ENCODE measurements at places on chromosomes 3 and 15. TPM values are rescaled to one million over a fixed set of nuclear protein-coding genes. Genes with fewer than 3 reads are reported as not detected.

GRCh38 chr3:96183871-96184270, 630.5 kb upstream of the EPHA6 start:
- no peak for DNase-seq
- no peaks in the 10 kb centered on the region for H3K4me1 ChIP-seq
- no peaks in the 10 kb centered on the region for H3K27me3 ChIP-seq
- no peak overlapping the region for H3K4me3 ChIP-seq
- no peaks in the 10 kb centered on the region for H3K36me3 ChIP-seq

DNA sequence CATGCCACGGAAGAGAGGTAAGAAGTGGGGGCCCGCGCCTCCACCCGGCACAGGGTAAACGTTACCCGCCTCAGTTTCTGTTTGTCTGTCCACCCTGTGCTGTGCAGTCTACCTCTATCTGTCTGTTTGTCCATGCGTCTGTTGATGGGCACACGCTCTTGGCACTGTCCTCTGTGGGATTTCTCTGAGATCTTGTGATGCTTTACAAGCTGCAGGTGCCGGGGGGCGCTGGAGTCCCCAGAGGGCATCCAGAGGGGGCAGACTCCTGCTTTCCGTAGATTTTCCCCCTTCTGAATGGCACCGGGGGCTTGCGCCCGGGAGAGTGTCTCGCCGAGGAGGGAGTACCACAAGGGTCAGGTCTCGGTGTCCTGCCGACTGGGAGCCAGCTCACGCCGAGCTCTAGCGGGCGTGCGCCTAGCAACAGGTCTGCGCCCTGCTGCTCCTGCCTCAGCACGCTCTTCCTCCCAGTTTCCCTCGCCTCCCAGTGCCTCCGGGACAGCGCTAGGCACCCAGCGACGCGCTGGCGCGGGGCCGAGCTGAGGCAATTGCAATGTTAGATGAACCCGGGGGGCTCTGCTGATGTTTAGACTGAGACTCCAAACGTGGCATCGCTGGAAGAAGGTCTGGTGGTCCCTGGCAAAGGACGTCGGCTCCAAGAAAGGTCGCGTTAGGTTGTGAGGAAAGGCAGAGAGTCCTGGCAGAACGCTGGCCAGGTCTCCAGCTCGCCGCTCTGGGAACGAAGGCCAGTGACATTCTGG, 667 bp downstream of the CEMIP start:
- H3K4me1 ChIP-seq = peaks cover 26% of the 10 kb centered on the region
- DNase-seq = no peak
- no peak overlapping the region for H3K27ac ChIP-seq
- H3K4me3 ChIP-seq = peak overlapping the region; percentile 62
- H3K27me3 ChIP-seq = peaks cover 40% of the 10 kb centered on the region
- H3K36me3 ChIP-seq = no peaks in the 10 kb centered on the region

DNA sequence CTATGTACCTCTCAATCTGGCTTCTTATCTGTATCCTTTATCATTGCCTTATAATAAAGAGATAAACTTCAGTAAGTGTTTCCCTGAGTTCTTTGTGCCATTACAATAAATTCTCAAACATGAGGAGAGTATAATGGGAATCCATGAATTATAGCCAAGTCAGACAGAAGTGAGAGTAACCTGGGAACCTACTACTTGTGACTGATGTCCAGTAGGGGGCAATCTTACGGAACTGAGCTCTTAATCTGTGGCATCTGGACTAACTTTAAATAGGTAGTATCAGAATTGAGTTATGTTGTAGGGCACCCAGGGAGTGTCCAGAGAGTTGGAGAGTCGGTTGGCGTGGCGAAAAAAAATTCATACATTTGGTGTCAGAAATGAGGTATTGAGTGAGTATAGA, 542.6 kb downstream of the ZBBX start:
- H3K36me3 ChIP-seq = no peaks in the 10 kb centered on the region
- H3K4me3 ChIP-seq = no peak overlapping the region
- H3K4me1 ChIP-seq = no peaks in the 10 kb centered on the region
- no peak for DNase-seq
- H3K27me3 ChIP-seq = no peaks in the 10 kb centered on the region

- DNase-seq = no peak
- no peak overlapping the region for H3K4me3 ChIP-seq
- H3K27ac ChIP-seq = no peak overlapping the region
- no peaks in the 10 kb centered on the region for H3K36me3 ChIP-seq
- no peaks in the 10 kb centered on the region for H3K4me1 ChIP-seq
Observed at GRCh38 chr3:104909721-104910120, 457.0 kb upstream of the ALCAM start.

MYRIP gene
- total RNA-seq = not detected

- no peak overlapping the region for H3K4me3 ChIP-seq
- H3K4me1 ChIP-seq = no peaks in the 10 kb centered on the region
- DNase-seq = no peak
- H3K36me3 ChIP-seq = peaks cover 8% of the 10 kb centered on the region
Observed at GRCh38 chr3:143693506-143693905, 154.8 kb downstream of the SLC9A9 start.

ECE2 gene
- total RNA-seq = not detected

GRCh38 chr3:188594139-188594538, 440.2 kb downstream of the LPP start:
- H3K27ac ChIP-seq = no peak overlapping the region
- no peaks in the 10 kb centered on the region for H3K36me3 ChIP-seq
- DNase-seq = no peak
- H3K4me3 ChIP-seq = no peak overlapping the region
- no peaks in the 10 kb centered on the region for H3K27me3 ChIP-seq

COMMD2 gene
- 28.4 TPM for total RNA-seq

CYP8B1 gene
- total RNA-seq = not detected

GRCh38 chr3:3800080-3800455, 837 bp downstream of the LRRN1 start:
- H3K27ac ChIP-seq = no peak overlapping the region
- H3K27me3 ChIP-seq = peaks cover 42% of the 10 kb centered on the region
- H3K4me3 ChIP-seq = peak overlapping the region; percentile 66
- H3K36me3 ChIP-seq = no peaks in the 10 kb centered on the region
- no peak for DNase-seq

RTP1 gene
- total RNA-seq = not detected

LDHAL6B gene
- total RNA-seq = not detected

DNA sequence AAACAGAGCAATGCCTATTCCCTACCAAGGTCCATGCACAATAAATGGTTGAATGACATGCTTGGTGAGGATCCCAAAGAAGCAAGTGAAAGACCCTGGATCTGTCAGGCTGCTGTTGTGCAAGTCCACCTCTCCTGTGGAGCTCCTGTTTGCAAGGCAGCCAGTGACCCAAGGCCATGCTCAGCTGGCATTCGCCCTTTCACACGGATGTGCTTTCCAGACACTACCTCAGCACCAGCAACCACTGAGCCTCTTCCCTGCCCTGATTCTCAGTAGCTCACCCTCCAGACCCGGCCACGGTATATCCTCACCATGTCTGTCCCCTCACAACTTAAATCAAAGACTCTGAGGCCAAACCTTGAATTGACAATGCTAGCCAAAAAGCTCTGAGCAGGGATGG, 23.3 kb downstream of the WWTR1 start:
- no peak overlapping the region for H3K4me3 ChIP-seq

PDZRN3 gene
- not detected for total RNA-seq

OR5K2 gene
- not detected for total RNA-seq

DNA sequence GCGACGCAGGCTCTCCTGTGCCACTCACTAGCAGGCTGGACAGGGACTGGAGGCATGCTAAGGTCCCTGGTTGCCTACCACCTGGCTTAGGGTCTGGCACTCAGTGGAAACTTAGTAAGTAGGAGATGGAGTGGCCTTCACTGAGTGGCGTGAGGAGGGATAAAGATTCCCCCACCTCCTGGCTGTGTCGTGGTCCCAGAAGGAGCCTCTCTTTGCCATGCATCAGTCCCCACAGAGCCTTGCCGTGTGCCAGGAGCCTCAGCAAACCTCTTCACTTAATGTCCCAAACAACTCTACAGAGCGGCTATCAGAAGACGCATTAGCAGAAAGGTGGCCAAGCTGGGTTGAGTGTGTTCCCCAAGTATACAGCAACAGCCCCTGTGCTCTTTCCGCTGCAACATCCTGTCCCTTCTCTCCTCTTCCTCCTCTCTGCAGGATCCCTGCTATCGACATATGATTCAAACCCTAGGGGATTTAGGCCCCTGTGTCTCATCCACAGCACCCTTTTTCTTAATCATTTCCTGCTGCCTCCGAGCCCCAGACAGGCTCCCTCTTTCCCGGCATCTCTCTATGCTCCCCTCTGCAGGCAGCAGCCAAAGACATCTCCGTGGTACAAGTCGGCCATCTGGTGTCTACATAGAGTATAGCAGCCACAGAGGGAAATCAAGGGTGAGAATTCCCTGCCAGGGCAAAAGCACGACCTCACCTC, 66.7 kb downstream of the SLC6A1 start:
- peaks cover 2% of the 10 kb centered on the region for H3K27me3 ChIP-seq
- no peaks in the 10 kb centered on the region for H3K4me1 ChIP-seq
- H3K36me3 ChIP-seq = no peaks in the 10 kb centered on the region
- no peak overlapping the region for H3K4me3 ChIP-seq
- peak; percentile 60 for DNase-seq

CCDC39 gene
- total RNA-seq = not detected

- H3K27ac ChIP-seq = no peak overlapping the region
- H3K27me3 ChIP-seq = no peaks in the 10 kb centered on the region
- no peaks in the 10 kb centered on the region for H3K36me3 ChIP-seq
- no peaks in the 10 kb centered on the region for H3K4me1 ChIP-seq
- H3K4me3 ChIP-seq = no peak overlapping the region
Observed at GRCh38 chr3:8702560-8702959, 31.0 kb upstream of the CAV3 start.

GPR62 gene
- not detected for total RNA-seq

DNA sequence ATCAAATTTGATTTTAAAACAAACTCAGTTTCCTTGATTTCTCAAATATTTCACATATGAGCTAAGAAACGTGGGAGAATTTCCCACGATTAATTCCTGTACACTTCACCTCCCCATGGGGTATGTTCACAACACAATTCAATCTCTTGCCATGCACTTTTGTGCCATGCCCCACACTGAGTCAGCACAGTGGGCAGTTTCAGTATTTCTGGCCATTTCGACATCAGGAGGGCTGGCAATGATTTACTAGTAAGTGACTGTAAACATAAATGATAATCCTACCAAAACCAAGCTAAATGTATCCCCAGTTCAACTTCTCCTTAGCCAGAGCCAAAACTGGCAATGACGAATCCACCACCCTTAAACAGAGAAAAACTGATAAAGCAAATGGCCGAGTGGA, 293.6 kb downstream of the FGF12 start:
- H3K36me3 ChIP-seq = no peaks in the 10 kb centered on the region
- H3K27me3 ChIP-seq = peaks cover 5% of the 10 kb centered on the region
- no peak overlapping the region for H3K27ac ChIP-seq
- H3K4me1 ChIP-seq = no peaks in the 10 kb centered on the region
- DNase-seq = no peak
- no peak overlapping the region for H3K4me3 ChIP-seq

GRCh38 chr15:51403072-51403878, 61.8 kb downstream of the GLDN start:
- no peak overlapping the region for H3K4me3 ChIP-seq
- peaks cover 11% of the 10 kb centered on the region for H3K27me3 ChIP-seq
- no peaks in the 10 kb centered on the region for H3K36me3 ChIP-seq
- DNase-seq = no peak

DNA sequence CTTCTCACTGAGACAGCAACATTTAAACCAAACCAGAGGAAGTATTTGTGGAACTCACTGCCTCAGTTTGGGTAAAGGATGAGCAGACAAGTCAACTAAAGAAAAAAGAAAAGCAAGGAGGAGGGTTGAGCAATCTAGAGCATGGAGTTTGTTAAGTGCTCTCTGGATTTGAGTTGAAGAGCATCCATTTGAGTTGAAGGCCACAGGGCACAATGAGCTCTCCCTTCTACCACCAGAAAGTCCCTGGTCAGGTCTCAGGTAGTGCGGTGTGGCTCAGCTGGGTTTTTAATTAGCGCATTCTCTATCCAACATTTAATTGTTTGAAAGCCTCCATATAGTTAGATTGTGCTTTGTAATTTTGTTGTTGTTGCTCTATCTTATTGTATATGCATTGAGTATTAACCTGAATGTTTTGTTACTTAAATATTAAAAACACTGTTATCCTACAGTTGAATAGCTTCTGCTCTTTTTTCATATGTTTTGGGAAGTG, 23.3 kb downstream of the CLDN18 start:
- no peak overlapping the region for H3K27ac ChIP-seq
- no peaks in the 10 kb centered on the region for H3K4me1 ChIP-seq
- H3K36me3 ChIP-seq = no peaks in the 10 kb centered on the region
- H3K4me3 ChIP-seq = no peak overlapping the region

FETUB gene
- not detected for total RNA-seq

- no peak overlapping the region for H3K4me3 ChIP-seq
- no peaks in the 10 kb centered on the region for H3K4me1 ChIP-seq
Observed at GRCh38 chr3:79994397-79994796, 226.6 kb upstream of the ROBO1 start.

OPA1 gene
- total RNA-seq = 92.6 TPM

GRCh38 chr3:177322881-177323280, 125.6 kb upstream of the TBL1XR1 start:
- H3K4me1 ChIP-seq = peaks cover 22% of the 10 kb centered on the region
- no peak overlapping the region for H3K27ac ChIP-seq
- no peaks in the 10 kb centered on the region for H3K36me3 ChIP-seq

GRCh38 chr15:43939070-43939469, 112.3 kb downstream of the WDR76 start:
- peaks cover 5% of the 10 kb centered on the region for H3K27me3 ChIP-seq
- no peak overlapping the region for H3K4me3 ChIP-seq
- no peaks in the 10 kb centered on the region for H3K36me3 ChIP-seq
- DNase-seq = no peak

GRCh38 chr15:63040954-63041353, 1.6 kb upstream of the TPM1 start:
- H3K27me3 ChIP-seq = peaks cover 44% of the 10 kb centered on the region
- H3K4me3 ChIP-seq = no peak overlapping the region
- no peaks in the 10 kb centered on the region for H3K36me3 ChIP-seq
- H3K4me1 ChIP-seq = peaks cover 4% of the 10 kb centered on the region
- DNase-seq = no peak
- H3K27ac ChIP-seq = no peak overlapping the region

SLC28A2 gene
- not detected for total RNA-seq

GRCh38 chr3:169624533-169624972, 39.0 kb downstream of the MECOM start:
- H3K4me3 ChIP-seq = no peak overlapping the region
- H3K27me3 ChIP-seq = no peaks in the 10 kb centered on the region
- no peak overlapping the region for H3K27ac ChIP-seq
- no peaks in the 10 kb centered on the region for H3K36me3 ChIP-seq
- no peaks in the 10 kb centered on the region for H3K4me1 ChIP-seq

RBMS3 gene
- total RNA-seq = 1.6 TPM

RABL3 gene
- 30.0 TPM for total RNA-seq

DNA sequence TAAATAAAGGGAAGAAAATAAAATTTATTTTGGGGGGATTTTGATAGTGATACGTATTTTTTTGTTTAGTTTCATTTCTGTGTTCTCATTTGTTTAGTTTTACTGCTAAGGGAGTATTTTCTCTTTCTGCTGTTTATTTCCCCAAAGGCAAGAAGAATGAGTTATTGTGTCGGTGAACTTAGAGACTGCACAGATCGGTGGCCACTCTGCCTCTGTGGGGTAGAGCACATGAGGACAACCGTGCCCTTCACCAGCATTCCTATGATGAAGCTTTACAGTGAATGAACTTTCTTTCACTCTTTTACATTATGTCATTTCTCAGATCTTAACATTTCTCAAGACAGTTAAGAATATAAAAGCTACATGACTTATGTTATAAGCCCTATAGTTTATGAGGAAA, 214.4 kb downstream of the OCA2 start:
- H3K36me3 ChIP-seq = no peaks in the 10 kb centered on the region
- no peak overlapping the region for H3K4me3 ChIP-seq
- H3K4me1 ChIP-seq = no peaks in the 10 kb centered on the region
- no peak for DNase-seq
- H3K27me3 ChIP-seq = peaks cover 2% of the 10 kb centered on the region
- no peak overlapping the region for H3K27ac ChIP-seq

FBXW12 gene
- total RNA-seq = not detected

SATB1 gene
- 561 TPM for total RNA-seq

GRCh38 chr3:13483286-13483685, 3.2 kb downstream of the HDAC11 start:
- DNase-seq = no peak
- H3K36me3 ChIP-seq = no peaks in the 10 kb centered on the region
- no peak overlapping the region for H3K4me3 ChIP-seq

All from activated CD4-positive, alpha-beta memory T cell treated with anti-CD3 and anti-CD28 coated beads for 36 hours (primary cell).